ENCODE measurements at places on chromosomes 3 and 15.

GRCh38 chr15:82840166-82840565, 30.7 kb downstream of the WHAMM start:
- no peak for DNase-seq

DNA sequence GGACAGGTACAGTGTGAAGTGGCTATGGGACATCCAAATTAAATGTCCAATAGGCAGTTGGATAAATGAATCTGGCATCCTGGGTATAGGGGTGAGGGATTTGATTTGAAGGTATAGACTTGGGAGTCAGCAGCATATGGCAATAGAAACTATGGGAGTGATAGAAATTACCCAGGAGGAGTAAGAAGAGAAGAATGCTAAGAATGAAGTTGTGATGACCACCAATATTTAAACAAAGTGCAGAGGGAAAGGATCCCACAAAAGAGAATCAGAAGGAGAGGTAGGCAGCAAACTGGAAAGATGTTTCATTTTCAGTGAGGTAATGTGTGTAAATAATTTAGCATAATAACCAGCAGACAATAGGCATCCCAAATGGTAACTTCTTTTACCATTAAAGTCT, 13.8 kb upstream of the MSL2 start:
- no peak for DNase-seq

GRCh38 chr3:34178415-34178814, 380.0 kb downstream of the PDCD6IP start:
- DNase-seq: no peak

DNA sequence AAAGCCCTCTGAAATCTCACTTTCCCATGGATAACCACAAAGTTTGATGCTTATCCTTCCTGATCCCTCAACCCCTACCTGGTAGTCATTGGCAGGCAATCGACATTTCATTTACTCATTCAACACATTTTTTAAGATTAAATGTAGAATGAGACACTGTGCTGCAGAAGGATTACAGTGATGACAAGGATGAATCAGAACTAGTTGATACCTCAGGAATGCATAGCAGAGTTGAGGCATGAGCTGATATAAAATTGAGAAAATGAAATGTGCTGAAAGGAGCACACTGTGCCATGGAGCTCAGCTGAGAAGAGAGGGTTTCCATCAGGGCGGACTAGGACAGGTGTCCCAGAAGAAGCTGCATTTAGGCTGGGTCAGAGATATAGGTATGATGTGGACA, 48.9 kb upstream of the ACTL6A start:
- DNase-seq: no peak

GRCh38 chr3:118688396-118688884, 346.2 kb downstream of the IGSF11 start:
- DNase-seq: no peak

DNA sequence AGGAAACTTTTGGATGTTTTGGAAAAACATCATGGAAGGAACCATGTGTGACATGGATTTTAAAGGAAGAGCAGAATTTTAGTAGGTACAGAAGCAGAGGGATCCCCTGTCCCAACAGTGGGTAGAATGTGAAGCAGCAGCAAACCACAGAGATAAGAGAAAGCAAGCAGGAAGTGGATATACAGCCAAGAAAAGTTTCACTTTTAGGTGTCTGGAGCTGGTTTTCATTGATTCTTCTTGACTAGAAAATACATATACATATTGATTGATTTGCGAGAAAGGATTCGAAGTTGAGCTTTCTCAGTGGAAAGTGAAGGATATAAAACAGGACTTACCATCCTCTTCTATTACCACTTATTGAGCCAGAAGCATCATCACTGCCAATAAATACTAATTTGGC, 133.5 kb downstream of the KCNMB2 start:
- no peak for DNase-seq

GRCh38 chr15:74423431-74424257, 10.1 kb downstream of the SEMA7A start:
- DNase-seq: no peak

DNA sequence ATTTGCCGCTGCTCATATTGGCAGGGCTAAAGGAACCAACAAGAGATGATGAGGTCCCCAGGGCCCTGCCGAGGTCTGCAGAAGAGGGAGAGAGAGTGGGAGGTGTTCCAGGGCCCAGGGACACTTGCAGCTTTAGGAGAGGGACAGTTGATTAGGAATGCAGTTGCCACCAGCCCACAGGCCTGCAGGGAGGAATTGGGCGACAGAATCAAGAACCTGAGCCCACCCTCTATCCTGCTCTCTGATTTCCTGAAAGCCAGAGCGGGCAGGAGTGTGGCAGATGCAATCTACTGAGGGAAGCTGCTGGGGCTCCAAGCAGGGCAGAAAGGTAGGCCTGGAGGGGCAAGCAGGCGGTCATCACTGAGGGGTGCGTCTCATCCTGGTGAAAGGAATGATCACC, 12.1 kb upstream of the PRR23E start:
- no peak for DNase-seq

Data from CD4-positive, alpha-beta T cell treated with Interleukin-2 at 100 ng/mL for 4 hours (primary cell).